T-helper 1 cell treated with Interleukin-12 subunit alpha and Interleukin-12 subunit beta and Interleukin-4 antibody, amounts not matched to agents 30 ng/mL and 1 ng/mL, for 36 hours (primary cell): ENCODE measurements at places on chromosomes 3 and 15. TPM values are rescaled to one million over a fixed set of nuclear protein-coding genes. Genes with fewer than 3 reads are reported as not detected.

The ITIH3 gene
- total RNA-seq, result not detected in 2 replicates

The PAQR5 gene
- total RNA-seq, result not detected in 2 replicates

The RTP4 gene
- 21.3 and 21.6 TPM in 2 replicates for total RNA-seq

The TLE3 gene
- 97.8 and 98.2 TPM in 2 replicates for total RNA-seq

The GOLGA6L10 gene
- total RNA-seq, result 0.24 and 0.37 TPM in 2 replicates

The ZIC4 gene
- total RNA-seq, result not detected in 2 replicates

The TEX9 gene
- total RNA-seq, result 0.71 and 0.90 TPM in 2 replicates

The OR5K2 gene
- not detected in 2 replicates for total RNA-seq

The PTPN9 gene
- total RNA-seq, result 40.8 and 41.3 TPM in 2 replicates

The ACTC1 gene
- not detected in 2 replicates for total RNA-seq

The MYO5C gene
- total RNA-seq, result 1.0 and 1.2 TPM in 2 replicates

The IL17RC gene
- total RNA-seq, result 0.78 and 1.1 TPM in 2 replicates

The MEX3B gene
- 0.44 and 0.66 TPM in 2 replicates for total RNA-seq

The TGFBR2 gene
- total RNA-seq, result 58.3 and 58.7 TPM in 2 replicates
